ENCODE measurements at places on chromosomes 4 and X. TPM values are rescaled to one million over a fixed set of nuclear protein-coding genes. Genes with fewer than 3 reads are reported as not detected.

DNA sequence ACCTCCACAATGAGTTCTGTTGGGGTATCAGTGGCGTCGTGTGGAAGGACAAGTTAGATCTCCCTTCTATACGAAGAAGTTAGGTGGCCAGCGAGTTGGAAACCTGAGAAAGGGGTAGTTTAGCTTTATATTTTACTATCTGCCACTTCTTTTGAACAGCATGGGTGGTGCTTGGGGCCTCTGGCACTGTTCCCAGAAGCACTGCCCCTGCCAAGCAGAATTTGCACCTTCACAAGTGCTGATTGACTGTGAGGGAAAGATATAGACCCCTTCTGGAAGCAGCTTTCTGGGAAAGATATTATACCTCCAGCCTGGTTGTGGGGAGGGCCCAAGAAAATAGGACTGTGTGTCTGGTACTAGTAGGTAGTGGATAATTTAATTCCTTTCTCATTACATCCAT lies 246.9 kb downstream of the FBXO8 start:
- no peak for DNase-seq

Gene TSC22D3
- total RNA-seq, result 9.9 TPM

Gene CLNK
- total RNA-seq, result not detected

GRCh38 chr4:40309250-40309774 lies 25.8 kb upstream of the CHRNA9 start:
- peak; percentile 77 for DNase-seq

DNA sequence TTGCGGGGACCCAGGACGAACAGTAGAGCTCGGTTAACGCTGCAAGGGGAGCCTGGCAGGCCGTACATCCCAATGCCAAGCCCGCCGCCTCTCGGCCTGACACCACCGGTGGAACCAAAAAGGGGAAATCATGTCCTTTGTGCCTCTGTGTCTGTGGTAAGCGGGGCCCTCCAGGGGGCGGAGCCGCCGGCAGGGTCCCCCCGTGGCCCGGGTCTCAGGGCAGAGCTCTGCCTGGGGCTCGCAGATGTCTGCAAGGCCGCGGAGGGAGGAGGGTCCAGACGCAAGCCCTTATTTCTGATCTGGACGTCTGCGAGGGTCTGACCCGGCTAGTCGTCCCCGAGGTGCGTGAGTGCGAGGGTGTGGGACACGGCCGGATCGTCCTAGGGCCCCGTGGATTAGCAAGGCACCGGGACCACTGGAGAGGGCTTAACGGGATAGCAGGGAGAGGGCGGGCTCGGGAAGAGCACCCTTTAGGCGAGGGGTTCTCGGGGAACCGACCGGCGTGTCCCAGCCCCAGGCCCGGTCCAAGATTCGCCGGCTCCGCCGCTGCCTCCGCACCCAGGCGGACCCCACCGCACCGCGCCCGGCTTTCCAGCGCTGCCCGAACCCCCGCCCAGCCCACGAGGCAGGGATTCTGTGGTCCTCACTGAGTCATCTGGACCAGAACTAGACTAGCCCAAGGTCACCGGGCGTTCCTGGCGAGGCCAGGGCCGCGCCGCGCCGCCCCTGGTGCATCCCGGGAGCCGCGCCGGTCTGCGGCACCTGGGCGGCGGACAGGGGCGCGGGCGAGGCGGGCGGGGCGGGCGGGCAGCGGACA lies 863 bp upstream of the FAM193A start:
- DNase-seq, result peak; percentile 15

- DNase-seq, result no peak
These were observed 366.5 kb downstream of the CXXC4 start for GRCh38 chr4:104128031-104128849.

Gene ZFYVE28
- total RNA-seq, result 0.56 TPM

Gene FDCSP
- not detected for total RNA-seq

DNA sequence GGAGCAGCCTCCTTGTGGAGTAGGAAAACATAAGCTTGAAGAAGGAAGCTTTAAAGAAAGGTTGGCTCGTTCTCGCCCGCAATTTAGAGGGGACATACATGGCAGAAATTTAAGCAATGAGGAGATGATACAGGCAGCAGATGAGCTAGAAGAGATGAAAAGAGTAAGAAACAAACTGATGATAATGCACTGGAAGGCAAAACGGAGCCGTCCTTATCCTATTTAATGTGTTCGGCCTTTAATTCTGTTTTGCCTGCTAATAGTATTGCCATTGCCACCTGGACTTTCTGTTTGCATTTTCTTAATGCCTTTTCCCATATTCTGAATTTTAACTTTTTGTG lies 1.4 kb downstream of the TCEAL1 start:
- no peak for DNase-seq

Gene GLRB
- total RNA-seq, result 3.9 TPM

Gene TGIF2LX
- total RNA-seq, result not detected

Gene PHEX
- total RNA-seq, result 0.18 TPM

GRCh38 chrX:19799319-19800182 lies 87.8 kb downstream of the SH3KBP1 start:
- peak; percentile 31 for DNase-seq

GRCh38 chr4:13543032-13543838 lies 1.1 kb downstream of the NKX3-2 start:
- DNase-seq, result no peak

- no peak for DNase-seq
These were observed 15.3 kb downstream of the SOWAHB start for GRCh38 chr4:76882630-76883029.

Gene TCEAL6
- not detected for total RNA-seq

- DNase-seq, result no peak
These were observed 10.3 kb upstream of the AKAP17A start for GRCh38 chrX:1581132-1581531.

- DNase-seq, result no peak
These were observed 147.6 kb upstream of the TBC1D9 start for GRCh38 chr4:140903522-140904475.

DNA sequence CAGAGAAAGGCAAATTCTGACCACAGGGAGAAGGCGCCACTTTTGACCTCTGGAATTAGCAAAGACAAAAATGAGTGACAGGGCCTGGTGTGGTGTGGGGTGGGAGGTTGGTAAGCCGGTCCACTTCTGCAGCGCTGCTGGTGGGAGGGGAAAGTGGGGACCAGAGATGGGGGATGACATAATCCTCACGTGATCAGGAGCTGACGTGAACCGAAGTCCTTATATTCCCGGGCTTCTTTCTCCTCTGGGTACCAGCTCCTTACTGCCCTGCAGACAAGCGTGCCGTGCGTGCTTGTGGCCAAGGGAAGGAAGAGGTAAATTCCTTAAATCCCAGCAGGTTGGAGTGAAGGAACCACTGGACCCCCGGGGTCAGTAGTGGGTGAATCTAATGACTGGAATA lies at the start of gene TCEAL7:
Gene TCEAL7, plus strand, starts transcription at position 249 of the 400 bp plus-strand sequence. CDS start 1,165 bp downstream, outside the sequence.
- DNase-seq, result peak; percentile 46

GRCh38 chrX:25650216-25650820 lies 487.8 kb upstream of the MAGEB18 start:
- DNase-seq, result no peak

Gene FRMD7
- not detected for total RNA-seq

DNA sequence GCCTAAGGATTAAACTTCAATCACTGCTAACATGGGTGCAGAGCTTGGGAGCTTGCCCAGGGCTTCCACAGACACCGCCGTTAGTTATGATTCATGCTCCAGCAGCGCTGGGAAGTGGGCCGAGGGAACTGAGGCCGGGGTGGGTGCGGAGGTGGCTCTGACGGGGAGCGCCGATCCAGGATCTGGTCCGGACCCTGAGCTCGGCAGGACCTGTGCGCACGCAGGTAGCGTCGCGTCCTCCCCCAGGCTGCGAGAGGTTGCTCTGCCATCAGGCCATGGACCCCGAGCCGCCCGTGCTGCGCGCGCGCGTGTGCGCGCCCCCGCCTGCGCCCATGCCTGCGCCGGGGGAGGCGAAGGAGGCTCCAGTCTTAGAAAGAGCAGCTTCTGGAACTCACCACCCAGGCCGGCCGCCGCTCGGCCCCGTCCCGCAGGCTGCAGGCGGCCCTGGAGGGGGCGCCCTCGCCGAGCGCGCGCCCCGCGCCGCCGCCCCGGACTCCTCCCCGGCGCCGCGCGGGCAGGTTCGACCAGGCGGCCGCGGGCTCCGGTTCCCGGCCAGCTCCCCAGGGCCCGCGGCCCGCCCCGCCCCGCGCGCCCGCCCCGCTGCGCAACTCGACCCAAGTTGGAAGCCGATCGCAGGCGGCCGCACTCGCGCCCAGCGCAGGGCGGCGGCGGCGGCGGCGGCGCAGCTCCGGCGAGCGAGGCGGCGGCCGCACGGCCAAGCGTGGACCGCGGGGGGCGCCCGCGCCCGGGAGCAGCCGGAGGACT lies 732 bp upstream of the ADRA2C start:
- DNase-seq, result peak; percentile 42

Gene SOX3
- not detected for total RNA-seq

Gene ZAR1
- not detected for total RNA-seq

Gene DMRTC1
- total RNA-seq, result not detected

Gene CTAG2
- 27.1 TPM for total RNA-seq

GRCh38 chr4:169922632-169923276 lies 103.4 kb downstream of the MFAP3L start:
- DNase-seq, result no peak

Gene MAGEB10
- not detected for total RNA-seq

GRCh38 chr4:144748814-144749555 lies 103.0 kb downstream of the HHIP start:
- DNase-seq, result no peak

Gene CT45A10
- total RNA-seq, result not detected

GRCh38 chr4:24519649-24520048 lies 64.7 kb downstream of the DHX15 start:
- peak; percentile 47 for DNase-seq

Gene USP17L25
- total RNA-seq, result not detected

- peak; percentile 85 for DNase-seq
These were observed 55.1 kb downstream of the GPR82 start for GRCh38 chrX:41779030-41779564.

All from IMR-90 (cell line).